Activated naive CD4-positive, alpha-beta T cell treated with anti-CD3 and anti-CD28 coated beads, Interleukin-2, amount 50 U/mL, for 16 hours (primary cell): ENCODE measurements at places on chromosomes 16 and 17.

DNA sequence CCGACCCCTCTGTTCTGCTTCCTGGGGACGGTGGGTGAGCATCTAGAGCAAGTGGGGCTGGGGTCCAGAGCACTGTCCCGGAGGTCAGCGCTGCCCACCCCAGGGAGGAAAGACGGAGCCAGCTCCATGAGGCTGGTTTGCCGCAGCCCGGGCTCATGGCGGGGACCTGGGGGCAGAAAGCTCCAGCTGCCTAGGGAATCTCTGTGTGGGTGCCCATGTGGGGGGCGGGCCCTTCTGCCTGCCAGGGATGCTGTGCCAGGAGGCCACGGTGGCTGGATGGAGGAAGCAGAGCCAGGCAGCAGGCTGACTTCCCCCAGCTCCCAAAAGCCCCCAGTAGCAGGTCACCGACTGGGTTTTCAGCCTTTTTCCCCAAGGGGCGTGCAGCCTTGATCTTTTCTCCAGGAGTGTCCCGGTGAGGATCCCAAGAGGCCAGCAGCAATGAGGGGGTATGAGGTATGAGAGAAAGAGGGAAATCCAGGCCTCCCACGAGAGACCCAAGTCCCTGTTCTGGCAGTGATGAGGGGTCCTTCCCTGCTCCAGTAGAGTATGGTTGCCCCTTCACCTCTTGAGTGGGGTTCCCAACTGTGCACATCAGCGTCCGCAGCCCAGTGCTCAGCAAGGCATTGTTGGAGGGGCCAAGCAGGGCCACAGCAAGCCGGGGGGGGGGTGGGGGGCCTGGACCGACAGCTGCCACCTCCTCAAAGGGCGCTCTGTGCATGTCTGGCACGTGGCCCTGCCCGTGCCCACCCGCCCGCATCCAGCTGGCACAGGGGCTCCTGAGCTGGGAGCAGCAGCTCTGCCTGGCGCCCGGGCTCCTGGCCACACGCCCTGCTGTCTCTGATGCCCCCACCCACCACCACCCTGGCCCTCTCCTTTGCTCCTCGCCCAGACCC lies 15.6 kb upstream of the BCAR1 start:
- DNase-seq = no peak

DNA sequence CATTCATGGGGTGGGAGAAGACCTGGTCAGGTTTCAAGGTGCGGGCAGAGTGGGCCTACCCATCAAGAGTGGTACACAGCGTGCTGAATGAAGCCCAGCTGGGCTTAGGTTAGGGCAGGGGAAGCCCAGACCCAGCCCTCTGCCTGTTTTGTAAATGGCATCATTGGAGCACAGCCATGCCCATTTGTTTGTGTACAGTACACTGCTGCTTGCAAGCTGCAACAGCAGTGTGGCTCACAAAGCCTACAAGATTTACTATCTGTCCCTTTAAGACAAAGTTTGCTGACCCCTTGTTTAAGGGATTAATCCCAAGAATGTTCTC lies 230.1 kb upstream of the TNRC6C start:
- no peak for DNase-seq

DNA sequence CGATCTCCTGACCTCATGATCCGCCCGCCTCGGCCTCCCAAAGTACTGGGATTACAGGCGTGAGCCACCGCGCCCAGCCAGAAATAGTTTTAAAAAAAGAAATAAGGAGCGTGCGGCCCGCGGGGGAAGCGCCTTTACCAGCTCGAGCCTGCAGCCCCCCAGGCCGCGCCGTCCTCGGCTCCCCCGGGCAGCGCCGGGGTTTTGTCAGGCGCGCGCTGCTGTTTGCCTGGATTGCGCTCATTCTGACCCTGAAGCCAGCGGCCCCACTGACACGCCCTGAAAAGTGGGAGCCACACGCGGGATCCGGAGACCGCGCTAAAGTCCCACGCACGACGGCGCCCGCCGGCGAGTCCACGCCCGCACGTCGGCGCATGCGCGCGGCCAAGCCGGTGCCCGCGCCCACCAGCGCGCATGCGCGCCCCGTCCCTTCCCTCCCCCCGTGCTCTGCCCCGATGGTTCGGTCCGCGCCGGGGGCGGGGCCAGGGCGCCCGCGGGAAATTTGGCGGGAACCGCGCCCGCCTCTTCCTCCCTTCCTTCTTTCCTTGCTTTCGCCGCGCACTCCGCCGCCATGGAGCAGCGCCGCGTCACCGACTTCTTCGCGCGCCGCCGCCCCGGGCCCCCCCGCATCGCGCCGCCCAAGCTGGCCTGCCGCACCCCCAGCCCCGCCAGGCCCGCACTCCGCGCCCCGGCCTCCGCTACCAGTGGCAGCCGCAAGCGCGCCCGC lies at the start of gene CDT1:
TSS of gene CDT1 (plus strand) at position 526 of the 724 bp plus-strand sequence. CDS start at position 569, 43 bp downstream.
- DNase-seq = peak; percentile 82

DNA sequence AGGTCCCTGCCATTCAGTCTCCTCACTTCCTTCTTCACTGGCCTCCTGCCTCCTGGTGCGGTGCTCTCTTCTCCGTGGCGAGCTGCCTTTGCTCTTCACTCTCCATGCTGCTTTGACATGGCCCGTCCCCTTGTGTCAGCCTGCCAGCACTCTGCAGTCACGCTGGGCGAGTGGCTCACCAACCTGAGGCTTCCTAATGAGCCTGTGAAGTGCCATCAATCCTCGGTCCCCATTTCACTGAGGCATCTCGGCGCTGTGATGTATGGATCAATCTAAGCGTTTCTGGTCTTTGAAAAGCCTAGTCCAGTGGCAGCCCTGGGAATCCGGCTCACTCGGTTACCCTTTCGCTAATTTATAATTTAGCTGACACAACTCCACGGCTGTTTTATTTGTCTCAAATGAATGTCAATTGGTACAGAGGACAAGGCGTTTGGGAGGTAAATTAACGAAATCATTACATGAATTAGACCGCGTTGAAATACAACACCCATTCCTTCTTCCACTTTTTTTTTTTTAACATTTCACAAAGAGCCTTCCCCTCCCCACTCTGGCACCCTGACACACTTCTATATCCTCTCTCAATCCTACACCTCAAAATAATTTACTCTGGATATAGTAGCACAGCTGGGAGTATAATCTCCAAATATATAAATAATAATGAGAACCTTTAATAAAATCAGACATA lies 610.7 kb downstream of the TMEM114 start:
- DNase-seq = no peak

DNA sequence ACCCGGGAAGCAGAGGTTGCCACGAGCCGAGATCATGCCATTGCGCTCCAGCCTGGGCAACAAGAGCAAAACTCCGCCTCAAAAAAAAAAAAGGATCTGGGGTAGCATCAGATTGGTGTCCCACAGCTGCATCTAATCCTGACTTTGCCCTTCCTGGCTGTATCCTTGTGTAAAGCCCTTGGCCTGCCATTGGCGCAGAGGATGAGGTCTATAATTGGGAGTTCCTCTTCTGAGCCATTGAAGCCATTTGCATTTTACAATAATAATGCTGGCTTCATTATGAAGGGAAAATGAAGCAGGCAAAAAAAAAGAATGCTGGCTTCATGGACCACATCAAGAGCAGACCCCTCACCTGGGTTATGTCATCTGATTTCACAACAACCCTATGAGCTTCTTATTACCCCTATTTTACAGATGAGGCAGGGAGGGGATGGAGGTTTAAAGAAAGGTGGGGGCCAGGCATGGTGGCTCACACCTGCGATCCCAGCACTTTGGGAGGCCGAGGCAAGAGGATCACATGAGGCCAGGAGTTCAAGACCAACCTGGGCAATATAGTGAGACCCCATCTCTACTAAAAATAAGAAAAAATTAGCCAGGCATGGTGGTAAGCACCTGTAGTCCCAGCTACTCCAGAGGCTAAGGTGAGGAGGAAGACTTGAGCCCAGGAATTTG lies 1.2 kb upstream of the LITAFD start:
- DNase-seq = no peak

GRCh38 chr17:19260958-19261357 lies 23.8 kb downstream of the EPN2 start:
- no peak for DNase-seq

DNA sequence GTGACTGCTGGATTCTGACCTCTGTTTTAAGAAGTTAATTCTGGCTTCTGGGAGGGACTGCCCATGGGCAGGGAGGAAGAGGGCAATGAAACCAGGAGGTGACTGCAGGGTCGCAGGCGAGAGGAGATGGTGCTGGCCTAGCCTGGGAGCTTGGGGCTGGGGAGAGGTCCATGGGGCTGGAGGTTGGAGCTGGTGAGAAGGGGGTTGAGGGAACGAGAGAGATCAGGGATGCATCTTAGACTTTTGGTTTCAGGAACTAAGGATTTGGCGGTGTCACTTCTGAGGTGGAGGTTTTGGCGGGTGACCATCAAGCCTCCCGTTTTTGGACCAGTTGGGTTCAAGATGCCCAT lies 64.6 kb downstream of the NKD1 start:
- DNase-seq = no peak

DNA sequence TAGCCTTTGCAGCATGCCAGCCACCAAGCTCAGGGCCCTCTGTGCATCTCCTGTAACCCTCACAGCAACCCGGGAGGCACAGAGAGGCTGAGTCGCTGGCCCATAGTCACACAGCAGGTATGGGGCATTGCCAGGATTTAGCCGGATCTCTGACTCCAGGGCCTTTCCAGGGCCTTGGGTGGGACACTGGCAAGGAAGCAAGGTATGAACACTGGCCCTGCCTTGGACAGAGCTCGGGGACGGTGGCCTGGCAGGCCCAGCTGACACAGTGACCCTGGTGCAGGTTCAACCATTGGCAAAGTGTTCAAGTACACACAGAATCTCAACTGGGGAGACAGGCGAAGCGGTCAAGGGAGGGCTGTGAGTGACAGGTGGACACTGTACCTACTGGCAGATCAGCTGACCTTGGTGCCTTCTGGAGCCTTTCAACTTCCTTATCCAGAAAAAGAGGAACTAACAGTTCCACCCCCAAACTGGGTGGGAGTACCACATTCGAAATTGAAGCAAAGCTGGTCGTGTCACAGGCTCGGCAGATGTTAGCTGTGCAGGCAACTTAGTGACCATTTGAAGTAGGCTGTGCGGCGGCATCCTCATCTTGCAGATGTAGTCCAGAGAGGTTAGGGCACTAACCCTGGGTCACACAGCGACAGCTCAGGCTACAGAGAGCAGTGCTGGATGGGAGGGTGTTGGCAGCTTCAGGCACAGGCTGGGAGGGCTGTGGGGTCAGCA lies 287.4 kb downstream of the SEC14L1 start:
- no peak for DNase-seq

- DNase-seq = no peak
Measured at GRCh38 chr16:67164599-67165061, at the start of gene HSF4. Gene HSF4 (plus strand): TSS chr16:67164745. CDS start chr16:67164812, 67 bp downstream.

- DNase-seq = no peak
Measured at GRCh38 chr17:62043140-62043539, 21.9 kb downstream of the MED13 start.

GRCh38 chr17:72158895-72159885 lies 38.4 kb downstream of the SOX9 start:
- no peak for DNase-seq

GRCh38 chr16:85235991-85236817 lies 123.9 kb upstream of the CIBAR2 start:
- no peak for DNase-seq

GRCh38 chr17:60224064-60224463 lies 74.3 kb downstream of the CA4 start:
- no peak for DNase-seq

- no peak for DNase-seq
Measured at GRCh38 chr16:81520151-81520470, 75.5 kb downstream of the CMIP start.

DNA sequence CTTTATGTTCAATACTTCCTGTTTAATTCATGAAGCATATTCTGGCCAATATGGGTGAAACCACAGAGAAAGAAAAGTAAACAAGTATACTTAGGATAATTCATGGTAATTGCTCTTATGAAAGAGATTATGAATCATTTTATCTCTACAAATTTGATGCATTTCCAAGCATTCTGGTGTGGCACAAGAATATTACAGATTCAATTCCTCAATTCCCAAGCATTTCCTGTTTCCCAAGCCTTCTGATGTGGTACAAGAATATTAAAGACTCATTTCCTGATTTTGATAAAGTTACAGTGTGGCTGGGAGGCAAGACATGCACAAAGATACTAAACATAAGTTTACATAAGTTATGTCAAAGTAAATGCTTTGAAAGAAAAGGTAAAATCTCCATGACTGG lies 126.1 kb upstream of the NUDT7 start:
- no peak for DNase-seq

- DNase-seq = no peak
Measured at GRCh38 chr17:41167561-41167960, 460 bp downstream of the KRTAP4-3 start.

DNA sequence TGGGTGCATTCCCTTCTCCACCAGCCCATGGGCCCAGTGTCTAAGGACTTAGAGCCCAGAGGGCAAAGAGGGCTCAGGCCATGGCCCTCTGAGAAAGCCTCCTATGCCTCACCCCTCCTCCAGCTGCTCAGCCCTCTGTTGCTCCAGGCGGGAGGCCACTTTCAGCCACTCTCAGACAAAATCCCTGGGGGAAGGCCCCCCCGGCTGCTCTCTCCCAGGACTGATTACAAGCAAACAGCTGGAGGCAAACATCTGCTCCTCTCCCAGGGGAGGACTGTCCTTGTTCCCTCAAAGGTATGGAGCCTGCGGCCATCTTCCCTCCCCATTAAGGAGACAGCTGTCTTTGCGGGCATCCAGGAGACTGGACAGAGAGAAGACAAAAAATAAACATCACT lies 54.9 kb upstream of the DLX4 start:
- DNase-seq = no peak

DNA sequence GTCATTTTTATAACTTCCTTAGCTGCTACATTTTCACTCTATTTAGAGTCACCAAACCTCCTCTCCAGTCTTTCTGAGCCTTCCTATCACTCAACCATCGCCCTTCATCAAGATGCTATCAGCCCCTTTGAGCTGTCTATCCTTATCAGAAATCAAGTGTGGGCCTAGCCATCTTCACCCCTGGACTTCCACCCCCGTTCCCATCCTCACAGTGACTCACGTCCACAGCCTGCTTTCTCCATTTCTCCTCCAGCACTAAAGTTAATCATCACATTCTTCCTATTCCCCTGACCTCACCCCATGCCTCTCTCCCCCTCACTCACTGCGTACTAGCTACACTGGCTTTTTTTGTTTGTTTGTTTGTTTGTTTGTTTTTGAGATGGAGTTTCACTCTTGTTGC lies 2.4 kb upstream of the TEKT3 start:
- no peak for DNase-seq
